ENCODE measurements at places on chromosomes 11 and 22.
A peak's percentile ranks its signal among the peaks of the same experiment; 100 is the strongest.

DNA sequence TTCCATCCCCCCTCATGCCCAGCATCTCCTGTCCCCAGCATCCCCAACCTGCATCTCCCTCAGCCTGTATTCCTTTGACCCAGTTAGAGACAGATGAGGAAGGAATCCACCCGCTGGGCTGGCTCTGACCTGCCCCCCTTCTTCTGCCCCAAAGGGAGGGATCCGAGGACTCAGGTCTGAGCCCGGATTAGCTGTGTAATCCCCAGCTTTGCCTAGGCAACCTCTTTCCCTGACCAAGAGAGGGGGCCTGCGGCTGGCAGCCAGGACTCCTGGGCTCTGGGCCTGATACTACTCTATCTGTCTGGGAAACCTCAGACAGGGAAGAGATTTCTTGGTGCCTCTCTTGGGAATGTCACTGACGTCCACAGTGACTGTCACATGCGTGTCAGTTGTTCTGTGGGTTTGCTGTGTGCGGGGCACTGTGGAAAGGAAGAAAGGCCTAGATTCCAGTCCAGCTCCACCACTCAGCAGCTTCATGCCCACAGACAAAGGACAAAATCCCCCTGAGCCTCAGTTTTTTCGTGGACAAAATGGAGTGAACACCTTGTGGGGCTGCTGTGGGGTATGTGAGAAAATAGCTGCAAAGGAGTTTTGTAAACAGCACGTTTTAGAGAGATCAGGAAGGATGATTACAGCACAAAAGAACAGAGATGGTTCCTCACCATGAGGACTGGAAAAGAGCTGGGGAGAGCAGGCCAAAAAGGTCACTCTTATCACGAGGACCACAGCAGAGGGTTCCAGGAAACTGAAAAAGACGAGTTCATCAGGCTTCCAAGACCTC is 1.3 kb upstream of the NDUFV1 start:
- peaks cover 26% of the 10 kb centered on the region for H3K36me3 ChIP-seq
- no peak for DNase-seq
- H3K4me3 ChIP-seq, result peak overlapping the region; percentile 67
- H3K4me1 ChIP-seq, result peaks cover 15% of the 10 kb centered on the region

GRCh38 chr11:120563703-120564572 is 52.4 kb downstream of the GRIK4 start:
- peaks cover 2% of the 10 kb centered on the region for H3K4me1 ChIP-seq
- no peak overlapping the region for H3K4me3 ChIP-seq
- H3K27me3 ChIP-seq, result peaks cover 84% of the 10 kb centered on the region
- H3K27ac ChIP-seq, result no peak overlapping the region

- no peak overlapping the region for H3K27ac ChIP-seq
- H3K4me1 ChIP-seq, result peaks cover 11% of the 10 kb centered on the region
- H3K36me3 ChIP-seq, result no peaks in the 10 kb centered on the region
- H3K4me3 ChIP-seq, result no peak overlapping the region
- H3K27me3 ChIP-seq, result no peaks in the 10 kb centered on the region
These were observed 33.8 kb downstream of the DNHD1 start for GRCh38 chr11:6530848-6531247.

- no peak overlapping the region for H3K4me3 ChIP-seq
- H3K4me1 ChIP-seq, result peaks cover 11% of the 10 kb centered on the region
- no peaks in the 10 kb centered on the region for H3K27me3 ChIP-seq
- DNase-seq, result no peak
- H3K27ac ChIP-seq, result peak overlapping the region; percentile 30
These were observed 6.0 kb downstream of the P2RX6 start for GRCh38 chr22:21020802-21021429.

DNA sequence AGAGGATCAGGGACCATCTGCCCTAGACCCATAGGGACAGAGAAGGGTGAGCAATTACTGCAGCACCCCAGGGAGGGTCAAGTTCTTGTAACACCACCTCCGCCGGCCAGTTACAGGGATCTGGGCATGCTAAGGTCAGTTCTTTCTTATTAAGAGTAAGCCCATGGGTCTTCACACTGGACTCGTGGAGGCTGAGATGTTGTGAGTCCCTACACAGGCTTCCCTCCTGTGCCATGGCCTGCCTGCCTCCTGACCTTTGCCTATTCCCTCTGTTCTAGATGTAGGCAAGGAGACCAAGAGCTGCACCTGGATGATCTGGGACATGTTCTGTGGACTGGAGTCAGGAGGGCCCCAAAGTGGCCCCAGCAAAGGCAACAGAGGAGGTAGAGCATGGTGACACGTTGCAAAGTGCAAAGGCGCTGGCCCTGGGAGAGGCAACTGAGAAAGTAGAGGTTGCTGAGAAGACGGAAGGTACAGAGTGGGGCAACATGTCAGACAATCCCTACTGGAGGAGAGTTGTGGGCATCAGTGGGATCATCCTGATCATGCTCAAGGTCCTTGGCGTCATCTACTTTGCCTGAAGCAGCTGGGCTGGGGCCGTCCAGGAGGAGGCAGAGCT is 16.3 kb upstream of the GNAZ start:
- peaks cover 33% of the 10 kb centered on the region for H3K27me3 ChIP-seq
- no peak overlapping the region for H3K27ac ChIP-seq
- H3K36me3 ChIP-seq, result no peaks in the 10 kb centered on the region
- no peak overlapping the region for H3K4me3 ChIP-seq

Data from effector memory CD8-positive, alpha-beta T cell (primary cell).